Coronary artery (tissue), 2 donors: ENCODE measurements at places on chromosomes 4 and X.
A peak's percentile ranks its signal among the peaks of the same experiment; 100 is the strongest.

- DNase-seq = no peak
These were observed 46.7 kb downstream of the ZNF827 start for GRCh38 chr4:145891958-145892357.

DNA sequence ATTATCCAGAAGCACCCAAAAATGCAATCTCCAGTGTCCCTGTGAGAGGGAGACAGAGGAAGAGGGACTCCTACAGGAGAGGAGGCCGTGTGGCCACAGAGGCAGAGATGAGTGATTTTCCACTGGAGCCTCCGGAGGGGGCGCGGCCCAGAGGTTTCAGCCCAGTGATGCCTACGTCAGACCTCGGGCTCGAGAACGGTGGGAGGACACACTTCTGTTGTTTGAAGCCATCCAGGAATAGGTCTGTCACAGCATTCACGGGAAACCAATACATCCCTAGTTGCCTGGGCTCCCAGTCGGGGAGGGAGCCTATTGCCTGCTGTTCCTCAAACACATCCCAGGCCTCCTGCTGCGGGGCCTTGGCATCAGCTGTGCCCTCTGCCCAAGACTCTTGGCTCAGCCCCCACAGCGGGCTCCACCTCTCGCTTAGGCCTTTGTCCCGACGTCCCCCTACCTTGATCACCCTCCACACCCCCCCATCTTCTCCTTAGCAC is 39.2 kb upstream of the HMX1 start:
- peak; percentile 29 for DNase-seq

- no peak for DNase-seq
These were observed 1147.9 kb downstream of the NLGN4X start for GRCh38 chrX:5080791-5081190.

GRCh38 chr4:168993714-168994510 is 16.1 kb downstream of the CBR4 start:
- DNase-seq = no peak

DNA sequence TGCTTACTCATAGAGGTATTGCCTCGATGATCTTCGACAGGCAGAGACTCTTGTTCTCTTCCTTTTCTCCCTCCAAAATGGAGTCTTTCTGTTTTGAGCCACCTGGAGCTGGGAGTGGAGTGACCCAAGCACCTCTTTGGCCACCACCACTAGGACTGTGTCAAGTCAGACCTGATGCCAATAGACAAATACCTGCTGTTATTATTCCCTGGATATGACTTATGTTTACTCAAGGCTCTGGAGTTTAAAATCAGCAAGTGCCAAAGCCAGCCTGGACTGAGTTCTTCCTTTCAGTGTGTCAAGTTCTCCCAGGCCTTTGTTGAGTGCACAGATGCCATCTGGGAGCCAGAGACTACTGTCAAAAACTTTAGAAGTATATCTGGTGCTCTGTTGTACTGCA is 130.2 kb upstream of the SLC6A14 start:
- no peak for DNase-seq

DNA sequence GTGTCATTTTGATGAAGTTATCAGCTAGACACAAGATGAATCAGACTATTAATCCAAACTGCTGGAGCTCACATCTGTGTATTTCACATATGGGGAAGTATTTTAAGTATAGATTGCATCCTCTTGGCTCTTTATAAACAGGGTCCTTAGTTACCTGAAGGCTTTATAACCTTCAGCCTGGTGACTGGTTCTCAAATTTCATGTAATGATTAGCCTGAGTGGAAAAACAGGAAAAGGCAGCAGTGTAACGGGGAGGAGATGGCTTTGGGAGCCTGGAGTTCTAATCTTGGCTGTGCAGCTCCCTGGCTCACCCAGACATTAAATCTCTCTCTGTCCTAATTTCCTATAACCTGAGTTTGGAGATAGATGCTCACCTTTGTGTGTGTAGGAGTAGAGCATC is 103.8 kb upstream of the HPF1 start:
- no peak for DNase-seq
